ENCODE measurements at places on chromosomes 5 and 9.

GRCh38 chr5:777756-778161 is 6.8 kb downstream of the ZDHHC11B start:
- no peak for DNase-seq

DNA sequence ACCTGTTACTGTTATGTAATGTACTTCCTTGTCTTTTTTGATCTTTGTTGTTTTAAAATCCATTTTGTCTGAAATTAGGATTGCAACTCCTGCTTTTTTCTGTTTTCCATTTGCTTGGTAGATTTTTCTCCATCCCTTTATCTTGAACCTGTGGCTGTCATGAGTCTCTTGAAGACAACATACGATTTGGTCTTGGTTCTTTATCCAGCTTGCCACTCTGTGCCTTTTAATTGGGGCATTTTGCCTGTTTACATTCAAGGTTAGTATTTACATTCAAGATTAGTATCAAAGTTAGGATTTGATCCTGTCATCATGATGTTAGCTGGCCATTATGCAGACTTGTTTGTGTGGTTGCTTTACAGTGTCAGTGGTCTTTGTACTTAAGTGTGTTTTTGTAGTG is 156.8 kb downstream of the GDNF start:
- no peak for DNase-seq

DNA sequence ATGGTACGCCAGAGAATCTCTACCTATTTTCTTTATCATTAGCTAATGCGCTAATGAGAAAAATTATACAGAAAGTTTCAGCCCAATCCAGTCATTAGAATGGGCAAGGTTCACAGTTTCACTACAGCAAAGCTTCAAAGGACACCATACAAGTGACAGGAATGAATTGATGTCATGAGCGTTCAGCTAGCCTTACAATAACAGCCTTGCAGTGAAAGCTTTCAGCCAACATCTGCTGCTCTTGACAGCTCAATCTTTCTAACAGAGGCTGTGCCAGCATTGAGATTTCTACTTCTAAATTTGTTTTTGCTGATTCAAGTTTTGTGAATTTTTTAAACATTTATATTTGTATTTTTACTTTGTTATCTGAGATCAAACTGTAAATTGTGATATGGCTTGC is 302.4 kb upstream of the FAM174A start:
- no peak for DNase-seq

DNA sequence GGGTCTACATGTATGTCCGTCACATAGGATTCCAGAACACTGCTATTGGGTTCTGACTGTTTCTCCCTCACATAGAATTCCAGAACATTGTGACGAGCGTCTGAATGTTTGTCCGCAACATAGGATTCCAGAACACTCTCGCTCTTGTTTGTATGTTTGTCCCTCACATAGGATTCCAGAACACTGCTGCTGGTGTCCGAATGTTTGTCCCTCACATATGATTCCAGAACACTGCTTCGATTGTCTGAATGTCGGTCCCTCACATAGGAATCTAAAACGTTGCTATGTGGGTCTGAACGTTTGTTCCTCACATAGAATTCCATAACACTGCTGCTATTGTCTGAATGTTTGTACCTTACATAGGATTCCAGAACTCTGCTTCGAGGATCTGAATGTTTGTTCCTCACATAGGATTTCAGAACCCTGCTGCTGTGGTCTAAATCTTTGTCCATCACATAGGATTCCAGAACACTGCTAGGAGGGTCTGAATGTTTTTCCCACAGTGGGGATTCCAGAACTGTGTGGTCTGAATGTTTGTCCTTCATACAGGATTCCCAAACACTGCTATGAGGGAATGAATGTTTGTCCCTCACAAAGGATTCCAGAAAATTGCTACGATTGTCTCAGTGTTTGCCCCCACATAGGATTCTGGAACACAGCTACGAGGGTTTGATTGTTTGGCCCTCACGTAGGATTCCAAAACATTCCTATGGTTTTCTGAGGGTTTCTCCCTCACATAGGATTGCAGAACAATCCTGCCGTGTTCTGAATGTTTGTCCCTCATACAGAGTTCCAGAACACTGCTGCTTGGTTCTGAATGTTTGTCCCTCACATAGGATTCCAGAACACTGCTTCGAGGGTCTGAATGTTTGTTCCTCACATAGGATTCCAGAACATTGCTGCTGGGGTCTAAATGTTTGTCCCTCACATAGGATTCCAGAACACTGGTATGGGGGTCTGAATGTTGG is 220.5 kb downstream of the FOXD4L6 start:
- DNase-seq: no peak

DNA sequence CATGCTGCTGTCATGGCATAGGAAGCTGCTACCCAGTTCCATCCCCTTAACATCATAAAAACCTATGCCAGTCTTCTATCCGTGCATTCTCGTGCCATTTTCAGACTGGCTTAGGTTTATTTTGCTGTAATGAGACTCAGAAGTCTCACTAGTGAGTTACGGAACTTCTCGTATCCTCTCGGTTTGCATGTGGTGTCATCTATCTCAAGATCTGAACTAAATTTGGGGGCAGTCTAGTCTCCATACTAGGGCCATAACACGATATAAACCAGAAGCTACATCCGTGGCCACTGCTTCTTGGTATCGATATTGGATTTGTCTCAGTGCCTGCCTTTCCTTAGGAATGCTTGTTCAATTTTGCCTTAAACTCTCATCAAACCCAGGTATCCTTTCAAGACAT is 771.2 kb upstream of the CDH10 start:
- DNase-seq: no peak

DNA sequence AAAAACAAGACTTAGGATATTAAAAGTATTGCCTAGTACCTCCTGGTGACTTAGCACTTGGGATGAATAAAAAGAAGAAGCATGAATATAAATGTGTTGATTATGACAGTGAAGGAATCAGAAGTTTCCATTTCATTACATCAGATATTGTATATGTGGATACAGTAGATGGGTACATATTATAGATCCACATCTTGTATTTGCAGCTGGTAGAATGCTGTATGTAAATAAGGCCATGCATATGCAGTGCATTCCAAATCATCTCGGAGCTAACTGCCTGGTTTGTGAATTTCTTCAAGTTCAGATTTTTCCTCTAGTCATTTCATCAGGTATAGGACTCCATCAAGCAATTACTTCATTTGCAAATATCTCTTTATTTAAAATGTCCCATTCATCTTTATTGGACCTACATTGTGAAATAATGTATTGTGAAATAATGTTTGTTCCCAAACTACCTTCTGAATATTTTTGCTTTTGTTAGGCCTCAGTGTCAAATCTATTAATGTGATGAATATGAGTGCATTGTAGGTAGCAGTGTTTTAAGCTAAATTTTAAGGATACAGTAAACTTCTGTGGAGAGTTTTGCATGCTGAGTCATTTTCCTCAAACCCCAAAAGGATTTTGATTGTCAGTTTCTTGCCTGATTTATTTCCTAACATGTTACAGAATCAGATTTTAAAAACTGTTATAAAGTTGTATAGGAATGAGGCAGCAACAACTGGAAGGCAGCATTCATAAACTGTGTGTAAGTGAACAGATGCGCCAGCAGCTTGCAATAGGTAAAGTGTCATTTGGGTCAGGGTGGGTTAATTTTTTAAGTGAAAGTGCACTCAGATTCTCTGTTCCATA is 370.8 kb upstream of the RIOK2 start:
- no peak for DNase-seq

DNA sequence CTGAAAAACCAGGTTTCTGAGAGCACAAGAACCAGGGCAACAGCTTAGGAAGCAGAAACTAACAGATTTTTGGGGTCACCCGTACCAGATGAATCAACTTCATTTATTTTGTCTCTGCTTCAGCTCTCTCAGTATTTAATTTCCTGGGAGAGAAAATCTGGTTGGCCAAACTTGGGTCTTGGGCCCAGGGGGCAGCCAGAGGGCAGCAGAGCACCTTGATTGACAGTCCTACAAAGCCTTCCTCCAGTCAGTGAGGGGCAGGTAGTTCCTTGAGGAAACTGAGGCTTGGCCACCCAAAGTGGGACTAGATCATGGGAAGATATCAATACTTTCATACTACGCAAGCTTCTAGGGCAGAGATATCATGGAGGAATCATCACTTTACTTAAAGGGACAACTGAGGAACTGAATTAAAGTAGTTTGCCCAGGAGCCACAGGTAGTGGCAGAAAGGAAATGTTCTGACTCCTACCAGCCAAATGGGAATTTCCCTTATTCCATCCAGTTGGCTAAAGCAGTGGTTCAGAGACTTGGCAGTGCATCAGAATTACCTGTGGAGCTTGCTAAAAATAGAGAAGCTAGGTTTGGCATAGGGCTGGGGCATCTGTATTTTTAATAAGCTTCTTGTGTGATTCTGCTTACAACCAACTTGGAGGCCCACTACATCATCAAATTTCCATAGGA is 21.5 kb upstream of the ARHGAP26 start:
- DNase-seq: peak; percentile 21

GRCh38 chr9:113954591-113954990 is 78.5 kb downstream of the ZNF618 start:
- DNase-seq: no peak

- DNase-seq: no peak
These were observed 5.3 kb downstream of the FGF18 start for GRCh38 chr5:171424726-171425125.

DNA sequence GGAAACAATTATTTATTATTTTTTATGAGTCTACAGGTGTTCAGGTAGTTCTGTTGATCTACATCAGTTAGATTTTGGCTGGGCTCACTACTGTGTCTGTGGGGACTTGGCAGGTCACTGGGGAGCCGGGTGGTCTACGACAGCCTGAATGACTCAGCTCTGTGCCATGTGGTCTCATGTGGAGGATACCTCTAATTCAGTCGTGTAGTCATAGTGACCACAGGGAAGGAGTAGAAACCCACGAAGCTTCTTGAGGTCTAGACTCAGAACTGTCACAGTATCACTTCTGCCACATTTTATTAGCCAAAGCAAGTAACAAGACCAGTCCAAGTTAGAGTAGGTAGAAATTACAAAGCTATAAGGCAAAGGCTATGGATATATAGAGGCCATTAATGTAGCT is 64.7 kb upstream of the GRAMD2B start:
- no peak for DNase-seq

GRCh38 chr9:12815888-12816287 is 41.1 kb downstream of the LURAP1L start:
- DNase-seq: no peak

DNA sequence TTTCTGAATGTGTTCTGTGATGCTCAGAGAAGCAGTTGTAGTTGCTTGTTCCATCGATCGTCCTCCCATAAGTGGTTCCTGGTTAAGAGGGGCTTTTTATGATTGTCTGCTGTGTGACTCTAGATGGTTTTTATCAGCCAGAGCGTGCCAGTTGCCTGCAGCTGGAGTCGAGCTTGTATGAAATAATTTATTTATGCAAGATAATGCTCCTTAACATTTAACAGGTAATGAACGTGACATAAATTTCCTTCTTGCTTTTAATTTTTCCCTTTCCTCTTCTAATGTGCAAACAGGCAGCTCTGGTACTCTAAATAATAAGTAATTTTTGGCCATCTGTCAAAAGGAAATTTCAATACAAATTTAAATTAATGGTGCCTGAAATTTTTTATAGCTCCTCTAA is 84.4 kb downstream of the TLE4 start:
- no peak for DNase-seq

DNA sequence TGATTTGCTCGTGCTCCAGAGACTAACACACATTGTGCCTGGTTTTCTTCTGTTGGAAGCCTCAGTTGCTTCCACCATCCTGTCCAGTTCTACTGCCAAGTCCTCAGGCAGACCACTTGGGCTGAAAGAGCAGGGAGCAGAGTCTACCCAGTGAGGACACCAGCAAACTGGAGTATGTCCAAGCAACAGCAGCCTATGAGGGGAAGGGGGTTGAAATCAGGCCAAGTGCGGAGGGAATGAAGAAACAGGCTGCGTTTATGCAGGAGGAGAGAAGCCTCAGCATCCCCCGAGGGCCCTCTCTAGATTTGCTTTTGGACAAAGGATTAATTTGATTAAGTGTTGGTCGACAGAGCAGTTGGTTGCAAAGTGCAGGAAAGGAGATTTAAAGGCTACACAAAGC is 14.5 kb downstream of the DOCK2 start:
- DNase-seq: no peak

Data from T-helper 17 cell (primary cell).